ENCODE measurements at places on chromosomes 5 and 9.
A peak's percentile ranks its signal among the peaks of the same experiment; 100 is the strongest.

- no peak for DNase-seq
These were observed 373 bp downstream of the FBXW5 start for GRCh38 chr9:136944212-136944518.

- DNase-seq: no peak
These were observed 5.8 kb upstream of the ST6GALNAC6 start for GRCh38 chr9:127905004-127905728.

GRCh38 chr5:95057615-95058014, 227.3 kb downstream of the MCTP1 start:
- no peak for DNase-seq

DNA sequence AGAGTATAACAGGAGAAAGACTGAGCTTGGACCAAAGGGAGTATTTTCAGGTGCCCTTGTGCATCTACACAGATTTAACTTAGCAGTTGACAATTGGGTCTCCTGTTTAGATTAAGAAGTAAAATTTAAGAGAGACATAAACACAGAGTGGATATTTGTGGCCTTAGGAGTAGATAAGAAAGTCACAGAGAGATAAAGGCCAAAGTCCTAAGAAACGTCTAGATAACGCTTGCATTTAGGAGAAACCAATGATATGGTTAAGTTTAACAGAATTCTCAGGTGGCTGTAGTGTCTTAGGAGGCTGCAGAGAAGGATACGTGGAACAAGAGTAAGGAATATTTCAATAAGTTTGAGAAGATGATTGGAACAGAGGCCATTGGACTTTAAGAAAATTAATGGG, 155.0 kb upstream of the DAB2 start:
- no peak for DNase-seq

GRCh38 chr9:133514460-133515239, 10.1 kb downstream of the MYMK start:
- no peak for DNase-seq

GRCh38 chr5:157253547-157253946, 12.4 kb upstream of the CYFIP2 start:
- no peak for DNase-seq

GRCh38 chr9:17509701-17510100, 69.2 kb upstream of the SH3GL2 start:
- DNase-seq: no peak

- no peak for DNase-seq
These were observed 84.5 kb downstream of the HAPLN1 start for GRCh38 chr5:83636156-83636555.

DNA sequence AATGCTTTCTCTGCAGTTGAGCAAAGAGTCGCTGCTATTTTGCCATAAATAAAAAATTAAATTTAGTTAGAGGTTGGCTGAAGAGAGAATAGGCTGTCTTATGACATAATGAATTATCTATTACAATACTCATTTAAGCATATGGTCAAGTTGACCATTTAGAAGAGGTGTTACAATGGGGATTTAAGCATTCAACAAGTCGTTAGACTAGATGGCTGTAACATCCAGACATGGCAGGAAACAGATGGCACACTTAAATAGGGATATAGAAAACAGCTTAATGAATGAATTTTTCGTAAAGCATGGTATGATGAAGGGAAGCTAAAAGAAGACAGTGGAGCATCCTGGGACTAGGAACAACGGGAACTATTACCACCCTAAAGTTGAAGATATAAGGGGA, 160.3 kb upstream of the PTPRD start:
- no peak for DNase-seq

DNA sequence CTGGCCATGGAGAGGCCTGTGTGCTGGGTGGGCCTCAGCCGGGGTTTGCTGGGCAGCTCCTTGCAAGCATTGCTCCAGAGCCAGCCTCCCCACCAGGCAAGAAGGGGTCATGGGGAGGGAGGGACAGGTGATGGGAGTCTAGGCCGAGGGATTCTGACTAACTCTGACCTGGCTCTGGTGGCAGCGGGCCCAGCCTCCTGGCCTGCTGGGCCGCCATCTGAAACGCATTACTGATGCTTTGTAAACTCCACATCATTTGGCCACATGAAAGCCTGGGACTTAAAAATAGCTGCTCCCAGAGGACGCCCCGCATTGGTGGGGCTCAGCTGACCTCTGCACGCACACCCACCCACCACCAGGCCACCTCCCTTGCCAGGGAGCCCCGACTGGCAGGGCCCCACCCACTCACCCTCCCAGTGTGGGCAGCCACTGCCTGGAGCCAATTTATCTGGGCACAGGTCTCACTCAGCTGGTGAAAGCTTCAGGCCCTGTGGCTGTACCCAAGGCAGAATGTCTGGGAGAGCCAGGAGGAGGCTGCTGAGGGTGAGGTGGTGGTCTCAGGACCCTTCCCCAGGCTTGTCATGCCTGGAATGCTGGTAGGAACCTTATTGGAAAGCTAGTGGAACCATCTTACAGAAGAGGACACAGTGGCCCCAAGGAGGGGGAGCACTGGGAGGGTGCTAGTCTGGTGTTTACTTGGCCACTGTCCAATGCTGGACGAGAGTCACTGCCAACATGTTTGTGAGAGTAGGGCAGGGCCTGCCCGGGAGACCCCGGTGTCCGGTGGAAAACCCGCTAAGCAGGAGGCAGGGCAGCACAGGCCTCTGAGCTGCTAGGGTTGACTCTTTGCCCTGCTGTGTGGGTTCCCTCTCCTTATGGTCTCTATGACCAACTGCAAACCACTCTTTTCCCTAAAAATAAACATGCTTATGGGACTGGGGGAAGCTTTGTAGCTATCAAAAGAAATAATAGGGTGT, 10.8 kb downstream of the TCF7 start:
- peak; percentile 88 for DNase-seq

GRCh38 chr5:168073311-168073710, 218.1 kb upstream of the WWC1 start:
- no peak for DNase-seq

GRCh38 chr9:12539580-12539975, 153.6 kb upstream of the TYRP1 start:
- no peak for DNase-seq

GRCh38 chr5:171162165-171162564, 146.9 kb upstream of the TLX3 start:
- no peak for DNase-seq

GRCh38 chr5:129906177-129906887, 2.1 kb downstream of the CHSY3 start:
- no peak for DNase-seq

DNA sequence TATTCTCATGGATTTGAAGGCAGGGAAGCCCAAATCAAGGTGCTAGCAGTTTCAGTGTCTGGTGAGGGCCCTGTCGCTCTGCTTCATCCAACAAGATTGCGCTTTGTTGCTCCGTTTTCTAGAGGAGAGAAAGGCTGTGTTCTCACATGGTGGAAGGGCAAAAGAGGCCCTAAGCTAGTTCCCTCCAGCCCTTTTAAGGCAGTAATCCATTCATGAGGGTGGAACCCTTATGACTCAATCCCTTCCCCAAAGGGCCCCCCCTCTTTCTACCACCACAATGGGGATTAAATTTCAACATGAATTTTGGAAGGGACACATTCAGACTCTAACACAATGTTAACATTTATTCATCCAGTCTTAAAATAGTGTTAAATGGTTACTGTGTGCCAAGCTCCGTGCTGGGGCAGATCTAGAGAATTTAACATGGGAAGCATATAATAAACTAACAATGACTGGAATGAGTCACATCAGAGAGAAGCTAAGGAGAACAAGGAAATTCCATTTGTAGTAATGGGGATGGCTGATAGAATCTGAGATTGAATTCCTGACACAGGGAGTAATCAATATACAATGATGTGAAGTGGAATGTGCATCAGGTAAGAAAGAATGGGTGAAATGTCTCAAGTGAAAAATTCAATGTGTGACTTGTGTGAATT, 382.8 kb upstream of the ZNF608 start:
- DNase-seq: no peak

- DNase-seq: no peak
These were observed 395.3 kb downstream of the OSTF1 start for GRCh38 chr9:75483636-75484035.

DNA sequence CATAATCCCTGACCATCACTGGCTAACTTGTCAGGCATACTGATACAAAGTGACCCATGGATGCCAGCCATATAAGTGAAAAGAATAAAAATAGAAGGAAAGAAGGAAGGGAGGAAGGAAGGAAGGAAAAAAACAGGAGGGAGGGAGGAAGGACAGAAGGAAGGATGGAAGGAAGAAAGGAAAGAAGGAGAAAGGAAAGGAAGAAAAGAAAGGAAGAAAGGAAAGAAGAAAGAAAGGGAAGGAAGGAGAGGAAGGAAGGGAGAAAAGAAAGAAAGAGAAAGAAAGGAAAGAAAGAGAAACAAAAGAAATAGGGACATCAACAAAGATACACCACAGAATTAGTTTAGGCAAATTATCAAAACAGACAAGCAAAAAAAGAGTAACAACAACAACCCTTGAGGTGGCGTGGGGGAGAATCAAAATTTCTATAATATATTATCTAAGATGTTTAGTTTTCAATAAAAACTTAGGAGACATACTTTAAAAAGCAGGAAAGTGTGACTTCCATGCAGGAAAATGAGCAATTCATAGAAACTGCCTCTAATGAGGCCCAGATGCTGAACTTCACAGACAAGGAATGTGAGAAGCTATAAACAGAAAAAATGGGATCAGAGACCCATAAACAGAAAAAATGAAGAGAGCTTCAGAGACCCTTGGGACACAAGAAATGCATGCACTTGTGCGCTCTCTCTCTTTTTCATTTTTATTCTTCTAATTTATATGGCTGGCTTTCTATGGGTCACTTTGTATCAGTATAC, 96.1 kb upstream of the NFIL3 start:
- no peak for DNase-seq

DNA sequence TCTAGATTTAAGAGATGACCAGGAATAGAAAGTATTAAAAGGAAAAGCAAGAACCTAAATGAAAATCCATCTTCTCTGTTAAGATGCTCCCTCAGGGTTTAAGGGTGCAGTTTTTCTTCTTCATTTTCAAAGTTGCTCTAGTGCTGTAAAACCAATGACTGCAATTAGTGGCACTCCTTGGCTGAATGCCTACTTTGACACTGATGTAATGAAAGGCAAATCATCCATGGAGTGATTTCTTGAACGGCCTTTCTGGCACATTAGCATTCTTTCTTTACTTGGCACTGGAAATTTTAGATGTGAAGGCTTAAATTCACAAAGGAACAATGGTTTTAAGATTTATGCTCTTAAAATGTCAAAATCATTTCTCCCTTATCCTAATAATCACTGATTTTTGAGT, 19.3 kb upstream of the ISCA1 start:
- DNase-seq: no peak

DNA sequence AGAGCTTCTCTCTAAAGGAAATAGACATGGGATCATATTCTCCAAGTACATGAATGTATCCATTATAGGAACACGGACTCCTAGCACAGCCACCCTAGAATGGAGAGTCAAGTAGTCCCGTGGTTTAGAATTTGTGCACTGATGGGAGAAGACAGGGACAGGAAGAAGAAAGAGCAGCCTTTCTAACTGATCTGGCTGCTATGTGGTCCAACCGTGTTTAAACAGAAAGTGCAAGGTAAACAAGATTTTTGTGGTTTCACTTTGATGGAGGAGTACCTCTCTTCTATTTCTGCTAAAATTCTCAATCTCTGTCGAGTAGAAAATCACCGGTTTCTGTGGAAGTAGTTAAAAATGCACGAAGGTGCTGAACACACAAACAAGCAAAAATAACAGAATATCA, 171.3 kb downstream of the ST8SIA4 start:
- DNase-seq: no peak

- DNase-seq: no peak
These were observed 154.1 kb upstream of the CD180 start for GRCh38 chr5:67350618-67351201.

DNA sequence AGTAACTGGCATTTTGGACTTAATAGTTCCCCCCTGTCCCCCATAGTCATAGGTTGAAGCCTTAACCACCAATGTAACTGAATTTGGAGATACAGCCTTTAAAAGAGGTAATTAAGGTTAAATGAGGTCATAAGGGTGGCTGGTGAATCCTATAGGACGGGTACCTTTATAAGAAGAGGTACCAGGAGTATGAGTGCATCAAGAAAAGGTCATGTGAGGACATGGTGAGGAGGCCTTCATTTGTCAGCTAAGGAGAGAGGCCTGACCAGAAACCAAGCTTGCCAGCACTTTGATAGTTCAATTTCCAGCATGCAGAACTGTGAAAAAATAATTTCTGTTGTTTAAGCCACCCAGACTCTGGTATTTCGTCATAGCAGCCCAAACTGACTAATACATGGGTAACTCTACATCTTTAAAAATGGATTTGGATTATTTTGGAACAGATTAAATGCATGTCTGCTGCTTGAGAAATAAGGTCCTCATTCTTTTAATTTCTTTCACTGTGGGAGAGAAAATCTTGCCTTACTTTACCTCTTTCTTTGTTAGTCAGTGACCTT, 9.7 kb downstream of the RASA1 start:
- DNase-seq: no peak

DNA sequence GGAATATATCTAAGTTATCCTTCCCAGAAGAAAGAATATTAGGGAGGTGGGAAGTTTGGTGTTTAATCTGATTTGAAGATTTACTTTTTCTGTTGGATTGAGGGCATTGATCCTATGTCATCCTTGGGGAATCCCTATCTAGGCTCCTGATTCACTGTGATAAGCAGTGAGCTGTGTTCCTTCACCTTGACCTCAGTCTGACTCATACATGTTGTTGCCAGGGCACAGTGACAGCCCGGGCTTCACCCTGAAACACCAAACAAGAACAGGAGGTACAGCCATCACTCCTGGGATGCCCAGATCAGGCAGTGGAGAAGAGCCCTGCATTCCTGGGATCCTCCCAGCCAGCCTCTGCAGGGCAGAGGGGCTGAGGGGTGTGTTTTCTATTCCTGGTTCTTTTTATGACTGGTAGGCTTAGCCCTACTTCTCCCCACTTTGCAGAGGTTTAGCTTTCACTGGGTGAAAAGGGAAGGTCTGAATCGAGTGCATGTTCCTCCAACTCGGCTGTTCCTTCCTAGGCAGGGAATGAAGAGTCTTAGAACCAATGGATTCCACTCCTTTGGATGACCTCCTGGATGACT, 3.1 kb upstream of the FAM53C start:
- peak; percentile 5 for DNase-seq

DNA sequence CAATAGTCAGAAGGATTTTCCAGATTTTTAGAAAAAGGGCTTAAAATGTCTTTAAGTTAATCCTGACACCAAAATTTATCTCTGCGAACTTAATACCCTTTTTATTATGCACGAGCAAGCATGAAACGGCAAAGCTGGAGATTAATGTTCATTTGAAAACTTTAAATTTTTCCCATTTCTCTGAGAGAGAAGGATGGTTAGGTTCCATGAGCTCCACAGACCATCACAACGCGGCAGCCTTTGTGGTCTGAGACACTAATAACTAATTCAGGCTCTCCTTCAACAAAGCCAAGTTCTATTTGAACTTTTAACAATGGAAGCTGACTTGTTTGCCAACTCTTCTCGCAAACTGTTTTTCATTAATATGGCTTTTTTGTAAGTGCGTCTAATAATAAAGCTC, 94.7 kb downstream of the MYO10 start:
- no peak for DNase-seq

- no peak for DNase-seq
These were observed 390.8 kb downstream of the NNT start for GRCh38 chr5:43993634-43994351.

Measured in T1000 (cell line).